Right atrium auricular region (tissue), 2 donors: ENCODE measurements at places on chromosomes 2 and 18. TPM values are rescaled to one million over a fixed set of nuclear protein-coding genes. Genes with fewer than 3 reads are reported as not detected.
A peak's percentile ranks its signal among the peaks of the same experiment; 100 is the strongest.

CDH20 gene
- not detected for total RNA-seq

DSG3 gene
- not detected for total RNA-seq

OSR1 gene
- total RNA-seq = 12.5 TPM

SERPINB3 gene
- not detected for total RNA-seq

CPLX4 gene
- not detected for total RNA-seq

CCDC150 gene
- total RNA-seq = 0.56 TPM

GRCh38 chr2:16933355-16933754 is 267.7 kb upstream of the CYRIA start:
- no peak for DNase-seq

DNA sequence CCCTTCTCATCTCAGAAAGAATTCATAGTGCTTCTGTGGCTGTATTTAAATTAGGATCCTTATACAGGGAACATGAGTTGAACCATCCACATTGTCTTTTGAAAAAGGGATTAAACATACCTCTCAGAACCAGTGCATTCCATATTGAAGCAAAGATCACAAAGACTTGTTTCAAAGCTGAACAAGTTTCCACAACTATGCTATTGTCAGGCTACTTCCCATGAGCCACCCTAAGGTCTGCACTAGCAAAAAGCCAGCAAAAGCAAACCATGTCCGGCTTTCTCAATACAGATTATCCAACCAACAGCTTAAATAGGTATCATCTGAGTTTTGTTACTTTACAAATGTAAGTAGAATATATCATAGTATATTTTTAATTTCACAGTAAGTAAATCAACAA is 78.1 kb downstream of the SCG2 start:
- no peak for DNase-seq

DNA sequence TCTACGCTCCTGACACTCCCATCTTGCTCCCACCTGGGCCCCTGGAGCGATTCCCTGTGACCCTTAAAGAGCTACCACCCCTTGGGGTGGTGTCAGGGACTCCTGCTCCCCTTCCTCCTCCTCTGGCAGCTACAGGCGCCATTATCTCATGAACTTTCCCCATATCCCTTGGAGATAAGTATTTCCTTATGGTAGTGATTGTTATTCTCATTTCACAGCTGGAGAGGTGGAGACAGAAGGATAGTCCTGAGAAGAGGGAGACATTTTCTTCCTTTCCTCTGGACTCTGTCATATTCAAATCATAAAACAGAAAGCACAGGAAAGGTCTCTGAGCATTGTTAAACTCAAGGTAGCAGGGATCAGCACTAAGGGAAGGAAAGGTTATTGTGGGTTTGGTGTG is 34.6 kb downstream of the RDH14 start:
- no peak for DNase-seq

DNA sequence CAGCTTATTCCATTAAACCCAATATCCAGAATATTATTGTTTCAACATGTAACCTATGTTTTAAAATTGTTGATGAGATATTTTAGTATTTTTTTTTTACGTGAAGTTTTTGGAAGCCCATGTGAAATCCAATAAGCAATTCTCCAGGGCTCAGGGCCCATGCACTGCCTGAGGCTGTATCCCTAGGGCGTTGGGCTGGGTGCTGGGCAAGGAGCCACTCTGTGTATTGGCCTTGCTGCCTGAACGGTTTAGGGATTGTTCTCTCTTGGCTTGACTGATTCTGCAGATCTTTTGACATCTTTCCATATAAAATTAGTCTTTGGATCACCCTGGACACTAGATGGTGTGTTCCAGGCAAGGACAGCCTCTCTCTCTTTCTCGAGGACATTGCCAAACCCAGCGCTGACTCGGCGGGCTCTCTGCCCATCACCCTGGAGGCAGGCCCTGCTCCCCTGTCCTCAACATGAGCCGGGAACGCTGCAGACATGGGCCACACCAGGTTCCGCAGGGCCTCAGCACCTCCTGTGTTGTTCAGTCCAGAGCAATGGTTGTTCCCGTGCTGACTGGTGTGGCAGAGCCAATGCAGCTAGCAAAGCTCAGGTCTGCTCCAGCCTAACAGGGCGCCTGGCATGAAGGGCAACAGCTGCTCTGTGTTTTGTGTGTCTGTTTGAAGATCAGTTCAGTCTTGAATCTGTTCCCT is 163.0 kb downstream of the SEPTIN10 start:
- DNase-seq = no peak

DNA sequence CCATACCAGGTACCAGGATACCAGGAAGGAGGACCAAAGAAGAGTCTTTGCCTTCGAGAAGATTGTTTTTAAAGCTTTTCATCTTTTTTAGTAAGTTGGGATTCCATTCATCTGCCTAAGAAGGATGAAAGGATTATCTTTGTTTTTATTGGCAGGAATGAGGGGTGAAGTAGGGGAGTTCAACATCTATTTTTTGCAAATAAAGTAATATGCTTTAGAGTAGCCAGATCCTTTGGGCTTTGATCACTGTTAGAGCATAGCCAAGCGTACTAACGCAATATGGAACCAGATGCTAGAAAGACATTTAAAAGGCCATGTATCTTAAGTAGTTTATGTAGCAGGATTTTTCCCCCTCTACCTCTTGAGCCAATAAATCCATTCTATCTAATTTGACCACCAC is 133.0 kb downstream of the PRPF40A start:
- no peak for DNase-seq

DNA sequence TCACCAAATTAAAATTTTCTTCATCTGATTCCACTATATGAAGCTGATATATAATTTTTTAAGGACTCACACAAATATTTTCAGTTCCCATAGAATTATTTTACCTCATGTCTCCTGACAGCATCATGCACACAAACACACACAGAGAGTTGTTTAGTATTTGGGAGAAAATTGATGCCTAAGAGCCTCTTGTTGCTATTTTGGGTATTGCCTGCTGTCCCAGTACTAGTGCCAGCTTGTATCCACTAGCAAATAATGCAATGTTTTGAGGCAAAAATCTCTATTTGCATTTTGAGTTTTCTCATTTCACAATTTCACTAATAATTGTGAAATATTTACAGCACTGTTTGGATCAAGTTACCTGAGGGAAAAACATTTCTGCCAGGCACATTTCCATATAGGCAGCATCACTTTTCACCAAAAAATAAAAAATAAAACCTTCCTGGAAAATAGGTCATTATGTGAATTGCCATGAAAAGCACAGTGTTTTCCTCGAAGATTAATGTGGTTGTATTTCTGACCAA is 328.2 kb downstream of the KCNJ3 start:
- DNase-seq = no peak

DNA sequence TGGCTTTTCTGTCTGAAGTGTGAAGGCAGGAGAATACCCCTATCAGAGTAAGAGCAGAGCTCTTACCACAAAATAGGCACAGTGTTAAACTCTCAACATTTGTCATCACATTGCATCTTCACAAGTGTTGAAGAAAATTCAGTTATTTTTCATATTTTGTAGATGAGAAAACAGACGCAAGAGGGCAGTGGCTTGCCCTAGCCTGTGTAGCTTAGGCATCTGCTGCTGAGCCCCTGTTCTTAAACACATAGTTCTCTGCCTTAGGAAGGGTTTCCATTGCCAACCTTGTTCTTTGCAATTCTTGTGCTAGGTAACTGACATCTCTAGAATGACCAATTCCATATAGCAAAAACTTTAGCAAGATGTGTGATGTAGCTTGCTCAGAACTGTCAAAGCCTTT is 112.7 kb upstream of the RMDN2 start:
- DNase-seq = no peak

GRCh38 chr2:55225481-55226020 is 6.5 kb downstream of the CLHC1 start:
- no peak for DNase-seq

- DNase-seq = no peak
These were observed 151.8 kb upstream of the NABP1 start for GRCh38 chr2:191526091-191526490.

DNA sequence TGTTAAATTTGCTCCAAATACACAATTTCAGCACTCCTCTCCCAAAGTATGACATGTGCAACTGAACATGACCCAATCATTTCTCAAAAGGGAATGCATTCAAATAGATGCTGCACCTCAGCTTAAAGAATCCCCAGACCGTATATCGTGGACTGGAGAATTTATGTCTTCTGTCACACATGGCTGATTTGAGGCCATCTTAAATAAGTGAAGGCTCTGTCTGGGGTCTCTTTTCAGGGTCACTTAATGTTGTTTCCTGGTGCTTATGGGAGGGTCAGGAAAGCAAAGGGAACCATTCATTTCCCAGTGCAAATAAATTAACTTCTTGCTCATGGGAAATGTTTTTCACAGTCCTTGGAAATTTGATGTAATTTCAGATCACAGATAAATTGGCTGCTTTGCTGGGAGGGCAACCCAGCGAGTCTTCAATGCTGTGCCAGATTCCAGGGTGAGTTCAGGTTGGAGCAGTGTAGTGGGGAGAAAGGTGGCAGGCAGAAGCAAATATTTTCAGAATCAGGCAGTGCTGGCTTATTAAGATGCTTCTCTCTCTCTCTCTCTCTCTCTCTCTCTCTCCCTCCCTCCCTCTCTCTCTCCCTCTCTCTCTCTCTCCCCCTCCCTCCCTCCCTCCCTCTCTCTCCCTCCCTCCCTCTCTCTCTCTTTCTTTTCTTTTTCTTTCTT is 34.3 kb downstream of the GATA6 start:
- no peak for DNase-seq

DNA sequence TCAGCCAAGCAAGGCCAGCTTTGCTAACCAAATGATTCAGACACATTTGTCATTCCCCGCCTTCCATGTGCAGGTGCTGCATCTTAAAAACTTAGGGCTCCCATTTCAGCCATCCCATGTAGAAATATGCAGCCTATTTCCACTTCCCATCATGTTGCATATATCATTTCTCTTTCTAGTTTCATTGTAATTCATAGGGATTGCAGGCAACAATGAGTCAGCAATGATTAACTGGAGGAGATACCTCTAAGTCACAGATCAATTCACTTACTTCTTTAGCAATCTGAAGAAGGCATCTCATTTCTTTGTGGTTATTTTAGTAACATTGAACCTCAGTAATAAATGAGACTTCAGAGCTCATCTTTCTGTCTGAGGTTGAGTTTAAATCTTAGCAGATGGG is 276.1 kb upstream of the PKDCC start:
- no peak for DNase-seq

DNA sequence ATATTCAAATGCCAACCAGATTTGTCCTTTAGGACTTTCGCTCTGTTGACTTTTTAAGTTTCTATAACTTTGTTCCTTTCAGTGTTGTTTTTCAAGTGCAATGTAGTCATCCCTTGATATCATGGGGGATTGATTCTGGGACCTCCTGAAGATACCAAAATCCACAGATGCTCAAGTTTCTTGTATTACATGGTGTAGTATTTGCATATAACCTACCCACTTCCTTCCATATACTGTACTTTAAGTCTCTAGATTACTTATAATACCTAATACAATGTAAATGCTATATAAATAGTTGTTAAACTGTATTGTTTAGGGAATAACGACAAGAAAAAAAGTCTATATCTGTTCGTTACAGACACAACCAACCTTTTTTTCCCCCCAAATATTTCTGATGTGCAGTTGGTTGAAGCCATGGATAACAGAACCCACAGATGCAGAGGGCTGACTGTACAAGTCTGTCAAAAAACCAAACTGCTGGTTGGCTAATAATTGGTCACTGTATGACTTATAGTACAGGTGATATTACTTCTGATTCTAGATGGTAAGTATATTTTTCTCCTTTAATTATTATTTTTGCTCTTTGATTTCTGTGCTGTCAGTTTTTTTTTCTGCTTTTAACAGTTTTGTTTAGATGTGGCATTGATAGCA is 201.7 kb upstream of the STON1 start:
- no peak for DNase-seq

GRCh38 chr2:132896073-132896472 is 226.1 kb upstream of the LYPD1 start:
- no peak for DNase-seq

GRCh38 chr2:168663993-168664392 is 138.4 kb upstream of the NOSTRIN start:
- DNase-seq = no peak

- DNase-seq = no peak
These were observed 61.9 kb downstream of the NFATC1 start for GRCh38 chr18:79457652-79458051.

DNA sequence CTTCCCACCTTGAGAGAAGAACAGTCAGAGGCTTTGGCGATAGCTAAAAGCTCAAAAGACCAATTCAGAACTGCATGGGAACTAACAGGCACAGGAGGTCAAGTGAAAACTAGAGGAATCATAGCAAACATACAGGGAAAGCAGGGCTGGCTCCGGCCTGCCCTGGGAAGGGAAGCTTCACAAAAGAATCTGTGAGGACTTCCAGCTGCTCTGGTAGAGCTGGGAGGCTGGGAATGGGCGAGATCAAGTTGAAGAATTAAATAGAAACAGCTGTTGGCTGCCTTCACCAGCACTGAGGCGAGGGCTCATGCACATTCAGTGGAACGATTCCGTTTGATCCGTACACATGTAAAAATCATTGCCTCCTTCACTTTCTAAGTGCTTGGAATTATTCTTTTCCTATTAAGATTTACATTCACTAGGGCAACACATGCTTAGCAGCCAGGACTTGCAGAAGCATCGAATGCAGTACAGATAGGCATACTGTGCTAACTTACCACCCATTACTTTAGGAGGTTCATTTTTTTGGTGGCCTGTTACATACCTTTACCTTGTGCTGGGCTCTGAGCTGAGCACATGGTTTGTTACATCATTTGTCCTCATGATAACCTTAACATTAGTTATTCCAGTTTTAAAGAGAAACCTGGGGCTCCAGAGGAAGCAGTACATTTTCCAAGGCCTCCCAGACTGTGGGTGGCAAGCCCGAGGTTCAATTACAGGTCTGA is 125.4 kb upstream of the RNF152 start:
- DNase-seq = peak; percentile 63

GRCh38 chr2:183872131-183872530 is 726.2 kb upstream of the ZNF804A start:
- no peak for DNase-seq

- no peak for DNase-seq
These were observed 738.2 kb downstream of the LRP1B start for GRCh38 chr2:141392517-141393213.

GRCh38 chr2:26720322-26721114 is 28.0 kb downstream of the KCNK3 start:
- peak; percentile 90 for DNase-seq

GRCh38 chr2:42492691-42493467 is 903 bp downstream of the KCNG3 start:
- DNase-seq = no peak
